ENCODE measurements at places on chromosomes 7 and 10.

DNA sequence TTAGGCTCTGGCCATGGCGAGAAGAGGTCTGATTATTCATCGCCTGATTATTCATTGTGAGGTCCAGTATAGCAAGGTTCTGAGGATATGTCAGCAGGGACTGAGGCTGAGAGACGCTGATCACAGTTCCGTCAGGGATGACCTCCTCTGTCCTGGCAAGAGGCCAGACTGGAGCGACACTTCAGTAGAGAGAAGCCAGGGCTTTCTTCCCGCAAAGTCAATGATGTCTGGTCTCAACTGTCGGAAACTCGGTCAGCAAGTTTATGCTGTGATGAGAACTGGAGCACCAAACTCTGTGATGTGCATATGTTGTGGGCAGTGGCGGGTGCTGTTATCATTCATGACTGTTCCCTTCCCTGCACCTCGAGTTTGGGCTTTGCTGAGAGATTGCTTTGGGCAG lies 29.0 kb upstream of the GNA12 start:
- DNase-seq, result no peak

GRCh38 chr10:132590094-132590751 lies 52.6 kb downstream of the INPP5A start:
- no peak for DNase-seq

- no peak for DNase-seq
Measured at GRCh38 chr7:81294897-81295515, 376.2 kb upstream of the SEMA3C start.

GRCh38 chr7:31373337-31374289 lies 33.1 kb upstream of the NEUROD6 start:
- DNase-seq, result no peak

DNA sequence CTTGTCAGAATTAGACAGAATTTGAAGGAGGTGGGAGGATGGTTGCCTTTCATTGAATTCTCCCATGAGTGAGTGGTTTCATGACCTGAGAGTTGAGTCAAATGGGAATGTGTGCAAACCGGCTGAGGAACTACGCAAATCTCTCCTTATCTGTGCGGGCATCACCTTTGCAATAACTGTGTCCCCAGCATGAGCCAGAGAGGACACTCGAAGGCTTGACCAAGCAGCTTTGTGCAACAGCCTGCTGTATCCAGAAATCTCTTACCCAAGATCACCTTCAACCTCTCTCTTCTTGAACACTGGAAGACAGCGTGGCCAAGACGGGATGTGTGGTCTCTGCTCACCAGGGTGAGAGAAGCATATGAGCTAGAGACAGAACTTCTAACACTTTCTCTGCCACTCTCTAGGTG lies 93.8 kb upstream of the IKZF1 start:
- no peak for DNase-seq
